ENCODE measurements at places on chromosomes 5 and 9. TPM values are rescaled to one million over a fixed set of nuclear protein-coding genes. Genes with fewer than 3 reads are reported as not detected.

DNA sequence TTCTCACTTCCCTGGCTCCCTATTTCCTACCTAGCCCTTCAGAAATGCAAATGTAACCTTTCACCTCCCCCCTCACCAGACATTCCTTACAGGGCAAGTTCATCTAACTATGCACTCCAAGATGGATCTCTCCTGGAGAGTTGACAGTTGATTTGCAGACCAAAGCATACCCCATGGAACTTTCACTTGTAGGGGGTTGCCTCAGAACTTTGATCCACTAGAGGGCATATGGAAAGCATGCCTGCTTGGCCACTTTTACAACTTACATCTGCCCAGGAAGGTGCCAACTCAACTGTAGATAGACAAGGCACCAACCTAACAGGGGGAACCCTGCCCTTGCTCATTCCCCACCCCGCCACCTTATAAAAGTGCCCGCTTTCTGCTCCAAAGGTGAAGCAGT lies 187.8 kb downstream of the NXNL2 start:
- DNase-seq: no peak
- H3K4me3 ChIP-seq: no peak overlapping the region
- no peaks in the 10 kb centered on the region for H3K27me3 ChIP-seq
- no peak overlapping the region for H3K27ac ChIP-seq

DNA sequence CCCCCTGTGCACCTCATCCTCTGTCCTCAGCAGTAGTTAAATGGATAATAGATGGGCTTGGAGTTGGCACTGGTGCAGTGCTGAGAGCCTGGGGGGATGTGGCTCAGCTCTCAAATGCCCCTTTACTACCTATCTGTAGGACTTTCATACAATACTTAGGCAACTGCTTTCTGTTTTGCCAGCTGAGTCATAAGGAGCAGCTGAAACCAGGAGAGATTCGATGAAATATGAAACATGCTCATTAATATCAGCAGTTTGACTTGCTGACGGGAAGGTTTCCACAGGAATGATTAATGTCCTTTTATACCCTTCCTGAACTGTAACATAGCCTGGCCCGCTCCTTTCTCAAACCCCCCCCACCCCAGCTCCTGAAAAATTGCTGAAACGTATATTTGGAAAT lies 142.6 kb downstream of the SAXO1 start:
- H3K4me3 ChIP-seq: no peak overlapping the region
- H3K27ac ChIP-seq: no peak overlapping the region
- H3K27me3 ChIP-seq: no peaks in the 10 kb centered on the region
- no peaks in the 10 kb centered on the region for H3K4me1 ChIP-seq

SMIM33 gene
- 0.47 TPM for total RNA-seq

DNA sequence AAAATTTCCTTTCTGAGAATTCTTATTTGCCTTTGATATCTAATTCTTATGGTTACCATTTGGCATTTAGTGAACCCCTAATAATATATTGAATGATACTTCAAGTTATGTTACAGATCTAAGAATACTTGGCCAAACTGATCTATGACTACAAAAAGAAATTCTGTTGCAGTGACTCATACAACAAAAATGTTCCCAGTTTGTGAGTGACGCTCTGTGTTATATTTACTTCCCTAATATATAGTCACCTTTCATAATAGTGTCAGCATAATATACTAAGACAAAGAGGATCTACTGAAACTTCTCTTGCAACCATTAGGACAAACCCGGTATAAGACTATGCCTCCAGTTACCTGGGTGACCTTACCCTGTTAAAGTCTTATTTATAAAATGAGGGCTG lies 216.9 kb upstream of the TLX3 start:
- DNase-seq: no peak
- no peak overlapping the region for H3K27ac ChIP-seq
- H3K4me3 ChIP-seq: no peak overlapping the region
- H3K36me3 ChIP-seq: no peaks in the 10 kb centered on the region
- H3K27me3 ChIP-seq: no peaks in the 10 kb centered on the region

- no peaks in the 10 kb centered on the region for H3K36me3 ChIP-seq
- no peak overlapping the region for H3K27ac ChIP-seq
- H3K27me3 ChIP-seq: no peaks in the 10 kb centered on the region
- H3K4me3 ChIP-seq: no peak overlapping the region
- no peaks in the 10 kb centered on the region for H3K4me1 ChIP-seq
These were observed 69.0 kb downstream of the ALDH1A1 start for GRCh38 chr9:72883875-72884274.

GRCh38 chr5:35319333-35320002 lies 89.2 kb upstream of the PRLR start:
- DNase-seq: no peak
- no peak overlapping the region for H3K27ac ChIP-seq
- H3K36me3 ChIP-seq: no peaks in the 10 kb centered on the region
- no peak overlapping the region for H3K4me3 ChIP-seq

GRCh38 chr5:172545291-172545801 lies 91.0 kb upstream of the SH3PXD2B start:
- H3K36me3 ChIP-seq: no peaks in the 10 kb centered on the region
- DNase-seq: no peak
- no peaks in the 10 kb centered on the region for H3K4me1 ChIP-seq
- no peaks in the 10 kb centered on the region for H3K27me3 ChIP-seq

All from T-cell (primary cell).